ENCODE measurements at places on chromosomes 1 and 21.

DNA sequence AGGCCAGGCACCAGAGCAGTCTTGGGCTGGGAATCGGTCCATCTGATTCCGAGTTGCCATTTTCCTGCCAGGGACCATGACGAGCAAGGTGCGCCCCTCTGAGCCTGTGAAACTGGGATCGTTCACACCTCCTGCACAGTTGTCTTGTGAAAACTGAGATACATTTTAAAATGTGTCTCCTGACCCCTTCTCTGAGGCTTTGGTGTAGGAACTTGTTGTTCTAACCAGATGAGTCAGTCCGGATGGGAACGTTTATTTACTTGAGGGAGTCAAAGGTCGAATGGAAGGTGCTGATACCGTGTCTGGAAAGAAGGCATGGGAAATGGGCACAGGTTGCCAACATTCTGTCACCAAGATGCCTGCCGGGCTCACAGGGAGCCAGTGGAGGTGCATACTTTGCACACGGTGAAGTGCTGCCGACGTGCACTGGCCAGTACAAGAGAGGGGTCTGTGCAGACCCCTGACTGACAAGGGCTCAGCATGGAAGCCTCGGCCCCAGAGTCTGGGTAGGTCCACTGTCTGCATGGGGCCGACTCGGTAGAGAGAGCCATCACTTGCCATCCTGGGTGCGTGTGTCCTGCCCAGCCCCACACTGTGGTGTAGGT lies 7.4 kb upstream of the KCNN3 start:
- DNase-seq, result no peak

DNA sequence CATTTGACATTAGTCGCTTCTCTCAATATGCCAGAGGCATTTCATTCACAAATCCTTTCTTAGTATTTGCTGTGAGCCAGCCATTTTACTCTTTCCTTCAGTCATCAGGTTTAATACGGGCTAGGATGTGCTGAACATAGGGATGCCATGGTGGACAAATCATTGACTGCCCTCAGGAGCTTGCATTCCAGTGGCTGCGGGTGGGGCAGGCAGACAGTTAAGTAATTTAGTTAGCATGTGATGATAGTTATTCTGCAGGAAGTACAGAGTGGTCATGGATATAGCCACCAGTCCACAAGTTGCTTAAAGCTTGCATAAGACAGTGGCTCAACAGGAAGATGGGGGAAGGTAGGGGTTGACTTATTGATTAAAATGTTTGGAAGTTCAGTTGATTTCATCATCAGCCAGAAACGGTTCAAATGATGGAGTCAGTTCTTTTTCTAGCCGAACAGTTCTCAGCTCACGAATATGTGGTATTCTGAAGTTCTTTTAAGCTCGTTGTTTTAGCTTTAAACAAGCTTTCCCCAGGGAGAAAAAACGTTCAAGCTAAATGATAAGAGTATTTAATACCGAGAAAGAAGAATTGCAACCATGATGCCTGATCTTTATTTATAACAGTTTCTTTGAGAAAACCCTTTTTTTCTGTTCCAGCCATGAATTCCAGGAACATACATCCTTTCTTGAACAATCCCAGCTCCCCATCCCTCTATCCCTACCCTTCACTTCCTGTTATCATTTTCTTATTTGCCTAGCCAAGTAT lies 1.4 kb downstream of the SLC22A15 start:
- no peak for DNase-seq

DNA sequence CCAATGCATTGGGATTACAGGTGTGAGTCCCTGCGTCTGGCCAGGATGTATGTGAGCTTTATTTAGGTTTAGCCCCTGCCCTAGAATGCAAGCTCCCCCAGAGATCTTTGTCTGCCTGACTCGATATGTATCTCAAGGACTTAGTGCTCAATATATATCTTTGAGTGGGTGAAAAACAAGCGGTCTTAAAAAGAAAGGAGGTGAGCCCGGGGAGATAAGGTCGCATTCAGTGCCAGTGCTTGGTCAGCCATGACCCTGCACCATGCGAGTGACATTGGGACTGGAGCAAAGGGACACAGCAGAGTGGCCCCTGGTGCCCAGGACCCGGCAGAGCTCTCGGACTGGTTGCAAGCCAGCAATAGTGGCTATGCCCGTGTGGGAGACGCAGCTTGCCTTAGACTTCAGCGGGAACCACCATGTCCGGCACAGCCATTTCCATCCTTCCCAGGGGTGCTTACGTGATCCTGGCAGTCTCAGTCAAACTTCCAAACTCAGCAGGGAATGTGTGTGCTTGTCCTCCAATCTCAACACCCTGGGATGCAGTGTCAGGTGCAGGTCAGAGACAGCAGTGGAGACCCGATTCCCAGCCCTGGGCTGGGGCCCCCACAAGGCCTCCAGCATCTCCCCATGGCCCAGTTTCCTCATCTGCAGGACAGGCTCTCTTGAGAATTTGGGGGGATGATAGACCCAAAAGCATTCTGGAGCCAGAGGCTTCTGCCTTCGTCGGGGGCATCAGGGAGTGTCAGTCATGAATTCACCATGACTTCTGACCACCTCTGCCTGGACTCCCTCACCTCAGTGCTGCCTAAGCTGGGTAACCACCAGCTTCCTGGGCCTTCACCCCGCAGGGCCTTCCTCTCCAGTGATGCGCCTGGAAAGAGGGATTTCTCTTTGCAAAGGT lies 1.8 kb downstream of the MX2 start:
- DNase-seq, result no peak

GRCh38 chr1:58456470-58456869 lies 90.1 kb downstream of the OMA1 start:
- DNase-seq, result no peak

DNA sequence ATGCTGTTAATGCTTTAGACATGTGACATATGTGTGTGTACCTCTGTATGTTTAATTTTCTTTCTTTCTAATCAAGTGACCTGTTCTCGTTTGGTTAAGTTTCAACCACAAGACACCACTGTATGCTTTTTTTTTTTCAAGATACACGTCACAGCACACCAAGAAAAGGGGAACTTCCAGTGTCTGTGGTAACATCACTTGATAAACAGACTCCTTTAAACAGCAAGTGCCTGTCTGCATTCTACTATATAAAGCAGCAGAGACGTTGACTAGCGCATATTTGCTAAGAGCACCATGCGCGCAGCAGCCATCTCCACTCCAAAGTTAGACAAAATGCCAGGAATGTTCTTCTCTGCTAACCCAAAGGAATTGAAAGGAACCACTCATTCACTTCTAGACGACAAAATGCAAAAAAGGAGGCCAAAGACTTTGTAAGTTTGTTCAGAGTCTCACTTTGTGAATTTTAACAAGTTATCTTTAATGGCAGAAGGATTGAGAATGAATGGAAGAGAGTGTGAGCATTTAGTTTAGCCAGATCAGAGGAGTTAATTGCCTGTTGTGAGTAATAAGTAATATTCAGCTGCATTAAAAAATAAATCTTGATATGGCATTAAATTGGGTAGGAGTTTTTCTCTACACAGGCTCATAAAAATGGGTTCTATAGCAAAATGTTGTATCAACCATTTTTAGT lies at the start of gene RGS1:
TSS of gene RGS1 (plus strand) at position 275 of the 691 bp plus-strand sequence. CDS start at position 295, 20 bp downstream.
- DNase-seq, result no peak

- peak; percentile 78 for DNase-seq
Observed at GRCh38 chr1:184790642-184791549, 36.2 kb upstream of the EDEM3 start.

- DNase-seq, result no peak
Observed at GRCh38 chr1:183186841-183187240, 777 bp downstream of the LAMC2 start.

DNA sequence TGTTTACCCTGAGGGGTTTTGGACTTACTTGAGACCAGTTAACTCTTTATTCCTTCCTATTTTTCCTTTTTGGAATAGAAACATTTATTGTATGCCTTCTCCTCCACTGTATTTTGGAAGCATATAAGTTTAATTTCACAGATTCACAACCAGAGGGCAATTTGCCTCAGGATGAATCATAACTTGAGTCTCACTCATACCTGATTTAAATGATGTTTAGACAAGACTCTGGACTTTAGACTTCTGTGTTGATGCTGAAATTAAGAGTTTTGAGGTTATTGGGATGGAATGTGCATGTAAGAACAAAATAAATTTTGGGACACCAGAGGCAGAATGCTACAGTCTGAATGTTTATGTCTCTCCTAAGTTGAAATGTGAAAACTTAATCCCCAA lies 7.1 kb upstream of the ADAM30 start:
- no peak for DNase-seq

GRCh38 chr1:33323663-33324477 lies 3.0 kb upstream of the A3GALT2 start:
- DNase-seq, result no peak

GRCh38 chr1:82700476-82700875 lies 899.7 kb downstream of the ADGRL2 start:
- no peak for DNase-seq

- no peak for DNase-seq
Observed at GRCh38 chr1:153349363-153350320, 1.0 kb upstream of the PGLYRP4 start.

DNA sequence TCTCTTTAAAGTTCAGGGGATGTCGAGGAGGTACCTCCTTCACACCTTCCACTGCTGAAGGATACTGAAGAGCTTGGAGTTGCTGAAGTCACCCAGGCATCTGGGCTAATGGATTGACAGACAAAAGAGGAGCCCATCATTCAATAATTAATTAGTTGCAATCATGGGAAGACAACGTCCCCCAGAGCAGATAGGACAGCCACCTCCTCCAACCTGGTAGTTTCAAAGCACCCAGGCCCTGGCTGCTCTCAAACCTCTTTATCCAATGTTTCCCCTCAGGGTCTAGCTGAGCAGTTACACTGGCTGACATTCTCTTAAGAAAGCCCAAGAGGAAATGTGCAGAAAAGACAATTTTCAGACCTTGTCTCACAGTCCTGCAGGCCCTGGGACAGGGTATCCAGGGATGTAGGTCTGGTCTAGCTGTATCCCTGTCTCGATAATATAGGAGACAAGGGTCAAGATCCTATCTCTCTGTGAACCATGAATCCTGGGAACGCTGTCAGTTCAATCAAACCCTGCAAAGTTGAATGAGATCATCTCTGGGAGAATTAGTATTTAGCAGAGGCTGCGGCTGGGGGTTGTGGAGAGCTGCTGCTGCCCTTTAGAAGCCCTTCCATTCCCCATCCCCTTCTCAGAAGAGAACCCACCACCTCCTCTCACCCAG lies 1.1 kb downstream of the TSPAN2 start:
- DNase-seq, result no peak

- DNase-seq, result no peak
Observed at GRCh38 chr1:186155594-186155993, 219.5 kb downstream of the TPR start.

GRCh38 chr1:10612436-10613160 lies 137.8 kb downstream of the PEX14 start:
- DNase-seq, result no peak

- peak; percentile 98 for DNase-seq
Observed at GRCh38 chr1:189834813-189835212, 642.9 kb downstream of the BRINP3 start.

DNA sequence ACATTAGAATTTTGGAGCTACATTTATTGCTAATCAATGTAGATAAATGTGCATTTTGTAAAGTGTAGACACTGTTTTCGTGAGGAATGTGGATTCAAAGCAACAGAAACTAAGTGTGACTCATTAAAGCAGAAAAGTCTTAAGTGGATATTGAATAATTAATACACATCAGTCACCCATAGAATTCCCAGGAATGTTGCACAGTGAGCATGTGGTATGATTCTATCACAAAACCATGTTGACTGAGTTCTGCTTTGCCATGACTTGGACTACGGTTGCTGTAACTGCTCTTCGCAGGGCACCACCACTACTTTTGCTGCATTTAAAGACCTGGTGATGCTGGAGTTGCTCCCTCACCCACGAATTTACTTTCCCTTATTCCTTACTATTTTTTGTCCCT lies 471.8 kb downstream of the KCNT2 start:
- DNase-seq, result no peak

GRCh38 chr1:23793018-23793781 lies 2.3 kb downstream of the LYPLA2 start:
- DNase-seq, result no peak

DNA sequence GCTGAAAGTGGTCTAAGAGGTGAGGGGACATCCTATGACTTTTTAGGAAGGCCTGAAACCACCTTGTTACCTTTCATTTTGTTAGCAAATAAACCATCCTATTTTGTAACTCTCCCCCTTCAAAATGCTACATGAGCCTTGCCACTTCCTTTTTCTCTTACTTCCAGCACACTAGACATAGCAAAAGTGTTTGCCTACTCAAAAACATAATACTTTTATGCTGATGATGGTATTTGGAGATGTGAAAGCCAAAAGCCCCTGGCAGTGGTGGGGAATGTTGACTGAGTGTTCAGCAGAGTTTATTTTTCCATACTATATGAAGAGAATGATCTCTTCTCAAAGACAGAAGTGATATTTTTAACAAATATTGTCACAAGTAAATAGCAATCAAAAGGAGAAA lies 134.2 kb downstream of the EDEM3 start:
- peak; percentile 40 for DNase-seq

GRCh38 chr21:36700295-36700970 lies 1.5 kb downstream of the SIM2 start:
- DNase-seq, result no peak

DNA sequence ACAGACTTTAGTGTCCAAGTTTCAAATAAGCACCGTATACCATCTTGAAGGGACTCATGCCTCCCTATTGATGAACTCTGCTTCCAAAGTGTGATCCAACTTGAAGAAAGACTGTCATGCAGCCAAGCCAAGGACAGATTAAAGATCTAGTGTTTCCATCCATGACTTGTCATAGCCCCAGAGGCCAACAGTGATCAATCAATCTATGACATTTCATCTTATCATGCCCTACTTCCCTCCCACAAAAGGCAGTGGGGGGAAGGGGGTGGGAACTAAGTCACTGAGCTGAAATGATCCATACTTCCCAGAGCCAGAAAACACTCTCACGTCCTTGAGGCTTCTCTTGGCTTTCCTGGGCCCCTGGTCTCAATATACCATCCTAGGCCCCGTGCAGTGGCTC lies 4.0 kb downstream of the SERPINC1 start:
- DNase-seq, result no peak

DNA sequence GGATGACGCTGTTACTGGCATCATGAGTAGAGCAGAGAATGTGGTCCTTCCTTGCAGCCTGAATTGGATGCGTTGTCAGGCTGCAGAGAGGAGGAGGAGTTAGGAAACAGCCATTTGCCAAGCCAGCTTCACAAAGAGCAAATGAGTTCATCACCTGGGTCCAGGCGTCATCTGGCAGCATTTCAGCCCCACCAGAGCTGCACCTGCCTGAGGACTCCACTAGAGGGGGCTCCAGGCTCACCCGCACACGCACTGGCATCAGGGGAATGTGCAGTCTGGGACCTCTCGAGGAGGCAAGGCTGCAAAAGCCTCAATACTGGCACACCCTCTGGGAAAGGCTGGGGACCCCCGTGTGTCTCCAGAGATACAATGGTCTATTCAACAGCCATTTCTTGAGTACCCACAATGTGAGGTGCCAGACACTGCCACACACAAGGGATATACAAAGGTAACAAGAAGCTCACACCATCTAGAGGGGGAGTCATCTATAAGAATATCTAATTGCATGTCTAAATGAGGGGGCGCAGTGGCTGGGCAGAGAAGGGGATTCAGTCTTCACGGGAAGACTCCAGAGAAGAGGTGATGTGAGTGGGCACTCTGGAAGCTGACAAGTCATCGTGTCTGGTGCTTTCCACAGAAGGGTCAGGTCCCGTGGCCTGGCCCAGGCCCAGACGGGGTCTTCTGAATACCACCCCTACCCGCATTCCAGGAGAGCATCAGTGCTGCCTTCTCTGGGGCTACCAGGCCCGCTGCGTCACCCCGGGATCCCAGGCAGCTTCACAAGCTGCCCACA lies 53.5 kb upstream of the CNTN2 start:
- DNase-seq, result peak; percentile 80

- DNase-seq, result no peak
Observed at GRCh38 chr21:15206514-15206913, 141.7 kb upstream of the NRIP1 start.

All from NCI-H2081 (cell line).